ENCODE measurements at places on chromosomes 7 and 10. TPM values are rescaled to one million over a fixed set of nuclear protein-coding genes. Genes with fewer than 3 reads are reported as not detected.

The CFAP70 gene
- total RNA-seq = 1.7 TPM

The MACROH2A2 gene
- total RNA-seq = 12.9 TPM

The PSPH gene
- total RNA-seq = 9.7 TPM

The PPIF gene
- total RNA-seq = 135 TPM

The GIMAP5 gene
- total RNA-seq = 19.3 TPM

The PPA1 gene
- 103 TPM for total RNA-seq

The AKR1D1 gene
- not detected for total RNA-seq

The GLI3 gene
- 3.1 TPM for total RNA-seq

The ETV1 gene
- total RNA-seq = 91.7 TPM

The GPR26 gene
- not detected for total RNA-seq

The ZCWPW1 gene
- 2.8 TPM for total RNA-seq

The IFIT1B gene
- total RNA-seq = not detected

The ARL4A gene
- 14.5 TPM for total RNA-seq

The NPSR1 gene
- not detected for total RNA-seq

The OR6V1 gene
- not detected for total RNA-seq

The C7orf25 gene
- total RNA-seq = 2.8 TPM

The ZNF680 gene
- total RNA-seq = 17.5 TPM

The RARRES2 gene
- total RNA-seq = 108 TPM

The SPDYE8 gene
- total RNA-seq = not detected

The LRRN3 gene
- 1.9 TPM for total RNA-seq

The TMEM225B gene
- 0.51 TPM for total RNA-seq

The ASB4 gene
- total RNA-seq = 11.5 TPM

The BUD23 gene
- 94.1 TPM for total RNA-seq

The CYP3A5 gene
- total RNA-seq = not detected

The SPDYE2 gene
- not detected for total RNA-seq

The PALD1 gene
- total RNA-seq = 6.8 TPM

The MBL2 gene
- not detected for total RNA-seq

The RBP3 gene
- not detected for total RNA-seq

The TAS2R3 gene
- not detected for total RNA-seq

The TSPAN13 gene
- 10.4 TPM for total RNA-seq

The ASAH2 gene
- total RNA-seq = 2.8 TPM

The CRCP gene
- total RNA-seq = 17.6 TPM

The DOCK1 gene
- 14.4 TPM for total RNA-seq

The DNAJC12 gene
- total RNA-seq = 2.7 TPM

All from heart left ventricle (tissue), 16 donors.